HuH-7 (cell line): ENCODE measurements at places on chromosomes 1 and 21.

DNA sequence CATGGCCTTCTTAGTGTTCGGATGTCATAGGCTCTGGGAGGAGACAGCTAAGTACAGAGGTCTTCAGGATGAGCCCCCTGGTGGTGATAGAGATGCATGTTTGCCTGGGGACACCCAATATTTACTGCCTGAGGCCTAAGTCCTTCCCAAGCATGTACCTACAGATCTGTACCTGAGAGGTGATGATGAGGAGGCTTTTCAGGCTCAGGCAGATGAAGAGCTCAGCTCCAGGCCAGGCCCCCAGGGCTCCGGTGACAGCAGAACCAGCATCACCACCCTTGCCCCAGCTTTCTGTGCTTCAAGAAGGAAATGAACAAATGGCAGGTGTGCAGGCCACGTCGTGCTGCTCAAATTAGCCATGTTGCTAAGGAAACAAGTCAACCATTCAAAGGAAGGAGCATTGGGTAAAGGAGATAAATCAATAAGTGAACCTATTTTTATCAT is 21.1 kb downstream of the CACNA1E start:
- DNase-seq: peak; percentile 47

GRCh38 chr1:58975888-58976287 is 192.0 kb upstream of the JUN start:
- DNase-seq: no peak

- DNase-seq: no peak
These were observed 21.0 kb downstream of the CNIH4 start for GRCh38 chr1:224377676-224378006.

GRCh38 chr1:214550857-214551435 is 456 bp downstream of the PTPN14 start:
- peak; percentile 43 for DNase-seq

- no peak for DNase-seq
These were observed 497.4 kb downstream of the DISC1 start for GRCh38 chr1:232123775-232124659.

DNA sequence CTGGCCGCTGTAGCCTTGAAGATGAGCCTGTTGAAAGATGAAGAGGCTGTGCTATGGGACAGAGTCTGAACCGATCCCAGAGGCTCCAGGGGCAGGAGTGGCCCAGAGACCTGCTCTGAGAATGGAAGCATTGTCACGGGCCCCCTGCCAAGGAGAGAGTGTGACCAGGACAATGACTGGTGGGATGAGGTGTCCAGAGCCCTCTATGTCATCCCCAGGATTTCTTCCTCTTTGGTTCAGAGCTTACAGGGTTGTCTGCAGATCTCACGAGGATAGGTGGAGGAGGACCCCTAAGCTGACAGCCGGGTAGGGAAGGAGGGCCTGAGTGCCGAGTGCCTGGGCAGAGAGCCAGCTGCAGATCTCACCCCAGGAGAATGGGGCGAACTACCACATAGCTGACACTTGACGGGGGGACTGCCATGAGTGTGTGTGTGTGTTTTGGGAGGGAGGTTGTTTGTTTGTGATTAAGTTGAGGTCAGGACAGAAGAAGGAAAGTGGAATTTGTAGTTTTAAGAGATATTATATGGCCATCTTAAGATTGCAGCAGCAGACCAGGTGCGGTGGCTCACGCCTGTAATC is 25.4 kb downstream of the PIK3CD start:
- no peak for DNase-seq

DNA sequence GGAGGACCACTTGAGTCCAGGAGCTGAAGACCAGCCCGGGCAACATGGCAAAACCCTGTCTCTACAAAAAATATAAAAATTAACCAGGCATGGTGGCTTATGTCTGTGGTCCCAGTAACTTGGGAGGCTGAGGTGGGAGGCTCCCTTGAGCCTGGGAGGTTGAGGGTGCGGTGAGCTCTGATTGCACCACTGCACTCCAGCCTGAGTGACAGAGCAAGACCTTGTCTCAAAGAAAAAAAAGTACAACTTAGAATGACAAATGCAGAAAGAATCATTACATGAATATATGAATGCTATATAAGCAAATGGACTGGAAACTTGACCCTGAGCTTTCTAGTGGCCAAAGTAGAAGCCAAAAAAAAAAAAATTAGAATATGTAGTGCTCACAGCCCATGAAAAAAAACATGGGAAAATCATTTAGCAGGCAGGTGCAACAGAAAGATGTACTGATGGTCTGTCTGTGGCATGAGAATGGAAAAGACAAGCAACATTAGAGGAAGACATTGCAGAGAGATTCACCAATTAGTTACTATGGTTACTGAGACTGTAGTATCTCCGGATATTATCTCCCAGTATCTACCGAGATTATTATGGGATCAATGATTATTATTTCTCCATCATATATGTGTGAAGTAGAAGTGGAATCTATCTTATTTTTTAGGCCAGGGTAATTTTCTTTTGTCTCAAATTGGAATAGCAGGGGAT is 19.2 kb downstream of the ELAPOR1 start:
- DNase-seq: no peak

DNA sequence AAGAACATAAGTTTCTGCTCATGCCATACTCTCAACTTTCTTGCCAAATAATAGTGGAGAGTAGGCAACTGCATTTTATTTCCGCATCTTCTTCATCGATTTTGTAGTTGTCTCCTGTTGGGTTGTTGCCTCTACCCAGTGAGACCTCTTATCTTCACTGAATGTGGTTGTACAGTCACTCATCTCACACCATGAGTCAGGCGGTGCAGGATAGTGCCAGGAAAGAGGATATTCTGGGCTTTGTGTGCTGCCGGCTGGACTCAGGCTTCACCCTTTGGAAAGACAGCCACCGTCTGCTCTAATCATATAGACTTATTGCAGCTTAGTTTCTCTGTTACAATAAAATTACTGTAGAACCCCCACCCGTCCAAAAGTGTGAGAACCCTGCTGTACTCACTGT is 154.3 kb upstream of the USP24 start:
- DNase-seq: no peak

DNA sequence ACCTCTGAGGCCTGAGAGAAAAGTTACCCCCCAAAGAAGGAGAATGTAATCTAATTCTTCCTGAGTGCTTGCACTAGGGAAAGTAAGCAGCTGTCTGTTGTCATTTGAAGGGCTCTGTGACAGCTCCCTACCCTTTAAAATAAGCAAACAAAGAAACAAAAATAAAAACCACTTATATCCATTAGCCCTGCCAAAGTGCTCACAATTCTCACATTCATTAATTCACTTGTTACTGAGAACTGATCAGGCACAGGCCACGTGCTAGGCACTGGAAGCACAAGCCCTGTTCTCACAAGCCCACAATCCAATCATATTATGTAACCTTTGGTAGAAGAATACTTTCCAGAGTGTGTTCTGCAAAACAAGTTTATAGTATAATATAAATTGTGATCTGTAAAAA is 199.4 kb downstream of the ZC3H11B start:
- no peak for DNase-seq

GRCh38 chr1:169250795-169251194 is 116.8 kb downstream of the NME7 start:
- no peak for DNase-seq

GRCh38 chr1:235942625-235942934 is 75.9 kb upstream of the LYST start:
- no peak for DNase-seq

DNA sequence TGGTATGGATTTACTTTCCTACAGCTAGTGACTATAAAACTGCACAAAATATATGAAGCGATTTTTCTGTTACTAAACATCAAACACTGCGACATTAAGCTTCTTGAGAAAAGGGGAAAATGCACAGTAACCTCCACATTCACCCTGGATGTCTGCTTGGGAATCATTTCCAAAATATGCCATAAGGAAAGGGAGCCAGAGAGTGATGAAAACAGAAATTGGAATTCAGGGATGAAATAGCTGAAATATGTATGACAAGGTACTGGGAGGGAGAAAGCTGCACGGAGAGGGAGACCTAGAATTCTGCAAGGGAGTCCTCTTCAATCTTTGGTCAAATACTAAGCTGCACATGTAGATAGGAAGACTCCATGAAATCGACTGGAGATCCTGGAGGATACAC is 31.6 kb upstream of the RAB3GAP2 start:
- DNase-seq: no peak

DNA sequence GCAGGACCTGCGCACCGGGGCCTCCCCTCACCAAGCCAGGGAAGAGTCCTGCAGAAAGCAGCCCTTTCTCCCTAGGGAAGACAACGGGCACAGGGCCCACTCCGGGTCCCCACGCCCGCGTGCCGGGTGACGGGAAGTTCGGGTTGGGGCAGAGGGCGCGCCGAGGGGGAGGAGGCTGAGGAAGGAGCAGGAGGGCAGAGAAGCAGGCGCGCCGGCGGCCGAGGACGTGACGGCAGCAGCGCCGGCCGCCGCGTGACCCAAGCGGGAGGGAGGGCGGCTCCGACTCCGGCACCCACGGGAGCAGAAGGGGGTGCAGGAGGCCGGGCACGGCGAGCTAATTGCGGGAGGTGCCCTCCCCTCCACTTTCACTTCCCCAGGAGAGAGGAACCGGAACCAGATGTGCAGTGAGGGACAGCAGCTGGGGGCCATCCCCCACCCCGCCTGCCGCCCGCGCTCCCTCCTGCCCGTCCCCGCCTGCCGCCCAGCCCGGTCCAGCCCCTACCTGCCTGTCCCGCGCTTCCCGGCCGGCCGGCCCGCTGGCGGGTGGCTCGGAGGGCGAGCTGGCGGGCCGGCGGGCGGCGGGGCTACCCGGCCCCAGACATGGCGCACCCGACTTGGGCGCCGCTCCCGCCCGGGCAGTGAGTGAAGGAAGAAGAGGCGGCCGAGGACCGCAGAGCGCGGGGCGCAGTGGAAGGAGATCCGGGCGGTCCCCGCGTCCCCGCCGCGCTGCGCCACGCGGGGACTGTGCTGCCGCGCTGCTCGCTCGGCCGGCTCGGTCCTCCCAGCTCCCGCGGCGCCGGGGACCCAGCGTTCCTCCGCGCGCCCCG is 510 bp downstream of the DENND4B start:
- DNase-seq: peak; percentile 69

GRCh38 chr1:5943343-5944124 is 48.7 kb downstream of the NPHP4 start:
- no peak for DNase-seq

DNA sequence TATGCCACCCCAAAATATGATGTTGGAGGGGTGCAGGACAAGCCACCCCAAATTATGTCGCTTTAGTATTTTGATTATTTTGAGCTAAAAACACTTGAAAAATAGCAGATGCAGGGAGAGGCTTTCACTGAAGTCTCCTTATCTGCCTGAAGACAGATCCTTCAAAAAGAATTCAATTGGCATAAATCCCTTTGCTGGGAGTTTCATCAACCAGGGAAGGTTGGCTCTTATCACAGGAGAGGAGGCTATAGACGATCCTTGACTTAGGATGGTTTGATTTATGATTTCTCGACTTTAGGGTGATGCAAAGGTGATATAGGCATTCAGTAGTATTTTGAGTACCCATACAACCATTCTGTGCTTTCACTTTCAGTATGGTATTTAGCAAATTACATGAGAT is 97.8 kb upstream of the CAMK1G start:
- no peak for DNase-seq

DNA sequence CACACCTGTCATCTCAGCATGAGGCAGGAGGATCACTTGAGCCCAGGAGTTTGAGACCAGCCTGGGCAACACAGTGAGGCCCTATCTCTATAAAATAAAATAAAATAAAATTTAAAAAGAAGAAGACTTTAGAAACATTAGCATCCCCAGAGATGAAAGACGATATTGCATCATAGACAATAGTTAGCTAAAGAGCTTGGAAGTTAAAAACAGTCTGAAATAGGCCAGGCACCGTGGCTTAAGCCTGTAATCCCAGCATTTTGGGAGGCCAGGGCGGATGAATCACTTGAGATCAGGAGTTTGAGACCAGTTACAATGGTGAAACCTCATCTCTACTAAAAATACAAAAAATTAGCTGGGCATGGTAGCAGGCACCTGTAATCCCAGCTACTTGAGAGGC is 59.3 kb downstream of the RIMS3 start:
- no peak for DNase-seq

DNA sequence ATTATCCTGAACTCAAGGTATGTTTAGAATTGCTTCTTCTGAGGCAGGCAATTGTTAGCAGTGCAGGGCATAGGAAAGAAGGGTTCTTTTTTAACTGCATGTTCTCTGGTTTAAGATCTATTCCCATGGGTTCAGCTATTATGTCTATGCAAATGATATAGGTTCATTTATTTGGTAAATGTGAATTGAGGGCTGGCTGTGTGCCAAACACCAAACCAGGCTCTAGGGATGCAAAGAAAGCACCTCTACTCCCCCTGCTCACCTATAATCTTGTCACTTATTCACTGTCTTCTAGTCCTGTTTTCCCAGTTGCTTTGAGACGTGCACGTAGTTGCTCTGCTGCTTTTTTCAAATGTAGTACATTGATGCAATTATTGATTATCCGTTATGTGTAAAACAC is 691 bp upstream of the KIFAP3 start:
- no peak for DNase-seq

DNA sequence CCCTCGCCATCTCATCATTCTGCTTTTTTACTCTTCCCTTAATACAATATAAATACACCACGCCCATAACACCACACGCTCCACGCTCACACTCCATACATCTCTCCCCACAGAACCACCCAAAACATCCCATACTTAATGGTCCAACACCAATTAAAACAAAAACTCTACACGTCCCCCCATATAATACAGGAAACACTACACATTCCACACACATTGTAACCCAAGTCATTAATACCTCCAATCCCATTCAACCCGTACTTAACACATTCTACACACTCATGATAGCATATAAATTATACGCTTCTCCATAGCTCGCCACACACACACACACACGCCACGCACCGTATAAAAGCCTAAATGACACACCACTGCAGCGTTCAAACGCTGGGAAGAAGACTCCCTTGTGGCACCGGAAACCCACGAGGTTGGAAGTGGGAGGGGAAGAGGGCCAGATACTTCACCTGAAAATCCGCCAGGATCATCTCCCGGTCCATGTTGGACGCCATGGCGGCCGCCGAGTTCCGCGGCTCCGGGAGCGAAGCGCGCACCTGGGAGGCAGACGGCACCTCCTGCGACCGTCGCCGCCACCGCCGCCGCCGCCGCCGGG is 659 bp downstream of the FAF1 start:
- peak; percentile 19 for DNase-seq

DNA sequence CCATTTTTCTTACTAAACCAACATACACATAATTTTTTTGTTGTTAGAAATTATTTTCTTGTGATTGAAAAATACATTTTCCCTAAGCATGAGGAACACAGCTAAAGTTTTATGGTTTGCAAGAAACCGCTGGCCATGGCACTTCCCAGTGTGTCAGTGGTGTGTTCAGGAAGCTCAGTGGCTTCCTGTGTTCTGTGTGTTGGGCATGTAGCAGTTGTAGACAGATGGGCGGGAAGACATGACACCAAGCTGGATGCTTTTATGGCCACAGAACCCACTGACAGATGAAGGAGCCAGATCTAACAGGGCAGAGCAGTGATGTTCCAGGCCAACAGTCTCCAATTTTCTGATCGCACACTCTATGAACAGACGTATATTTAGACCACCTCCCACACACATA is 119.8 kb downstream of the GALNT2 start:
- DNase-seq: no peak

DNA sequence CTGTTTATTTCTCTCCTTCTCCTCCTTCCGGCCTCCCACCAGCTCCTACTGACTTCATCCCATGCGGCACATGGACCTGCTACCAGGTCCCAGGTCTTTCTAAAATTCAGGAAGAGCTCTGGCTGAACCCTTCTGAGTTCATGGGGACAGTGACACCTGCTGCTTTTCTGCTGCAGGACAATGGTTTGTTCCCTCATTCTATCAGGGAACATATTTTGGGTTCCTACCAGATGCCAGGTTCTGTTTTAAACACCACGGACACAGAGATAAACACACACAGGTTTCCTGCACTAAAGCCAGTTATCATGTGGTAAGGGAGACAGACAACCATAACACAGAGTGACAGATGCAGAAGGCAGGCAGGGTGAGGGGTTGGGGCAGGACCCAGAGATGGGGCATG is 114.0 kb upstream of the RAB4A start:
- peak; percentile 54 for DNase-seq
